ENCODE measurements at places on chromosomes 1 and 21.
A peak's percentile ranks its signal among the peaks of the same experiment; 100 is the strongest.

- no peaks in the 10 kb centered on the region for H3K27me3 ChIP-seq
- no peaks in the 10 kb centered on the region for H3K4me1 ChIP-seq
- H3K27ac ChIP-seq, result no peak overlapping the region
- no peaks in the 10 kb centered on the region for H3K36me3 ChIP-seq
- no peak for DNase-seq
- no peak overlapping the region for H3K4me3 ChIP-seq
These were observed 102.2 kb upstream of the SNX7 start for GRCh38 chr1:98559291-98559690.

- no peak overlapping the region for H3K4me3 ChIP-seq
- H3K27ac ChIP-seq, result no peak overlapping the region
- peaks cover 2% of the 10 kb centered on the region for H3K4me1 ChIP-seq
These were observed 33.7 kb downstream of the FAM163A start for GRCh38 chr1:179776831-179777230.

DNA sequence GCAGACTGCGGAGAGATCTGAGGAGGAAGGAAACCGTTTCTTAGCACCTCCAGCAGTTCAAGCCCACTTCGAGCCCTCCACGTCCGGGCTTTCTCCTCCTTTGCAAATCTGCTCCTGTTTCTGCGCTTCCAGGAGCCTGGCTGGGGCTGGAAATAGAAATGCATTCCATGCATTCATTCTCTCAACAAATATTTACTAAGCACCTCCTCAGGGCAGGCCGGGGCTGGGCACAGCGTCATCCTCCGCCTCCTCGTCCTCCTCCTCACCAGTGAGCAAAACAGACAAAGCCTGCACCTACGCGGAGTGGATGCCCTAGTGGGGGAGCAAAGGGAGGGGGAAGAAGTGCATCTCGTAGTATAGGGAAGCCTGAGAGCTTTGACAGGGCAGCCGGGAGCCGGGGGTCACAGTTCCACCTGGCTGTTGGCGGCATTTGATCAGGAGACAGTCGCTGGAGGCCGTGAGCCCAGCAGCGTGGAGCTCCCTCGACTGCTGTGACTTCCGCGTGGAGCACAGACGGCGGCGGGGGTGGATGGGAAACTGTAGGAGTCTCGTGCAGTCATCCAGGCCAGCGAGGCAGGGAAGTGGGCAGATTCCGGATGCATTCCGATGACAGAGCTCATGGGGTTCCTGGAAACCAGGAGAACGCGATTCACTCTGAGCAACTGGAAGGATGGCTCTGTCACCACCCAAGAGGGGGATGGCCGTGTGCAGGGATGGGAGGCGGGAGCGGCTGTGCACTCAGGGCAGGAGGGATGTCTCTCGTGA is 93.5 kb downstream of the SIK1 start:
- H3K4me3 ChIP-seq, result no peak overlapping the region
- H3K4me1 ChIP-seq, result peaks cover 33% of the 10 kb centered on the region
- H3K36me3 ChIP-seq, result no peaks in the 10 kb centered on the region
- no peaks in the 10 kb centered on the region for H3K27me3 ChIP-seq
- DNase-seq, result peak; percentile 88
- H3K27ac ChIP-seq, result peak overlapping the region; percentile 96

DNA sequence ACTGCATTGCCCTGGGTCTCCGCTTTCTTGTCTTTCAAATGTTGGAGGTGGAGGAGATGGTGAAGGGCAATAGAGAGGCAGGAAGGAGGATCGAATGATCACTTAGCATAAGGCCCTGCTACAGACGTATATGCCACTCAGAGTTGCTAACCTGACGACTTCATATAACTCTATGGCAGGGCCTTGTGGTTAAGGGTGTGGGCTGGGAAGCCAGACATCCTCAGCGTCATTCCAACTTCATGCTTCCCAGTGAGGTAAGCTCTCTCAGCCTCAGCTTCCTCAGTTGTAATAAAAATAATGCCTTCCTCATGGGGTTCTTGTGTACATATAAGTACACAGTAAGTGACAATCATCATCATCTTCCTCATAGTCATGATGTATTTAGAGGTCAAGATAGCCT is 54.6 kb downstream of the CASQ2 start:
- no peaks in the 10 kb centered on the region for H3K36me3 ChIP-seq
- peaks cover 7% of the 10 kb centered on the region for H3K4me1 ChIP-seq
- no peak for DNase-seq

GRCh38 chr1:57672346-57673140 is 248.7 kb upstream of the DAB1 start:
- H3K36me3 ChIP-seq, result no peaks in the 10 kb centered on the region
- H3K4me3 ChIP-seq, result no peak overlapping the region
- H3K27me3 ChIP-seq, result no peaks in the 10 kb centered on the region
- no peak overlapping the region for H3K27ac ChIP-seq
- H3K4me1 ChIP-seq, result no peaks in the 10 kb centered on the region
- DNase-seq, result no peak

DNA sequence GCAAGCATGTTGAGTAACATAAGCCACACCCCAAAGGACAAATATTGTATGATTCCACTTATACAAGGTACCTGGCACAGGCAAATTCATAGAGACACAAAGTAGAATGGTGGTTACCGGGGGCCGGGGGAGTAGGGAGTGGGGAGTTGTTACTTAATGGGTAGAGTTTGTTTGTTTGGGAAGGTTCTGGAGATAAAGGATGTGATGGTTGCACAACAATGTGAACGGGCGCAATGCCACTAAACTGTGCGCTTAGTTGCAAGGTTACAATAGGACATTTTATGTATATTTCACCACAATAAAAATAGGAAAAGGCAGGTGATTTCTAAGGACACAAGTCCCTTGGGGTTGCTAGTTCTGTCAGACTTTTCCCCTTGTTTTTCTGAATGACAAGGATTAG is 516.6 kb downstream of the KIF26B start:
- no peaks in the 10 kb centered on the region for H3K36me3 ChIP-seq
- no peak for DNase-seq
- H3K4me3 ChIP-seq, result no peak overlapping the region
- peaks cover 5% of the 10 kb centered on the region for H3K4me1 ChIP-seq

All from hepatocyte (in vitro differentiated cells).